B cell (primary cell): ENCODE measurements at places on chromosomes 6 and 20.

- no peak for DNase-seq
Measured at GRCh38 chr6:142412658-142413057, 110.9 kb downstream of the ADGRG6 start.

GRCh38 chr20:58117944-58118343, 110.5 kb downstream of the ANKRD60 start:
- DNase-seq: no peak

DNA sequence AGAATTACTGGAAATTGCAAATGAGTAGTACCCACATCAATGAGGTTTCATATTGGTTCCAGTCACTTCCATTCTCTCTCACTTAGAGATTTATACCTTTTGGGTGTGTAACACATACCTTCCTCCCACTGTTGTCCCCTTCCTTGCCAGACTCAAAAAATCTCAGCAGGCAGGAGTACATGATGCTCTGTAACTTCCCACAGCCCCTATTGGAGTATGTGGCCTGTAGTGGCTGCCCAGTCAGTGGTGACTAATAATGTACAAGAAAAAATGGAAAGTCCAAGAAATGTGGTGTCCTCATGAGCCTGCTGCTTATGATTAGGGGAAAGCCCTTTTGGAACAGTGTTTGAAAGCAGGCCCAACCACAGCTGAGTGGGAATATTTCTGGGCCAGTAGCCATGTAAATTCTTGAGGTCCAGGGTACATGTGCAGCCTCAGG, 312.0 kb downstream of the ZFAND3 start:
- DNase-seq: no peak

DNA sequence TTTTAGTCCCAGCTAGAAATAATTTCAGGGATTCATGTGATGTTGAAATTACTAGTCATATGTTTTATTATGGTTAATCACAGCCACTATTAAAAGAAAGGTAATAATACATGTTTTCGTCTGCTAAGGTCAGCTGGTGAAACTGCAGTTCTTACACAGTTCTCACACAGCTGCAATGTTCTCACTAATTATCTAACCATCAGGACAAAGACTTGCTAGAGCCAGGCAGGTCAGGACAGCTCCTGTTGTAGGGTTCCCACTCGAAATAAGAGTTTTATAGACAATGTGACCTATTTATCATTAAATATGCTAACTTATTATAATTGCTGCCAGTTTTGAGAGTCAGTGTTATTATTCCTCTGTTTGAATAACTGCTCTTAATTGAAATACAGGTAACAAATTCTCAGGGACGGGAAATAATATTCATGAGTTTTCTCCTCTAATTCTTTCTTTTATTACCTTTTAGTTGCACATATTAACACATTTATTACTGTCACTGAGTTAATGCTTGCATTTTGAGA, 97.9 kb downstream of the GJA1 start:
- no peak for DNase-seq

GRCh38 chr6:113449051-113449450, 408.1 kb upstream of the MARCKS start:
- no peak for DNase-seq

DNA sequence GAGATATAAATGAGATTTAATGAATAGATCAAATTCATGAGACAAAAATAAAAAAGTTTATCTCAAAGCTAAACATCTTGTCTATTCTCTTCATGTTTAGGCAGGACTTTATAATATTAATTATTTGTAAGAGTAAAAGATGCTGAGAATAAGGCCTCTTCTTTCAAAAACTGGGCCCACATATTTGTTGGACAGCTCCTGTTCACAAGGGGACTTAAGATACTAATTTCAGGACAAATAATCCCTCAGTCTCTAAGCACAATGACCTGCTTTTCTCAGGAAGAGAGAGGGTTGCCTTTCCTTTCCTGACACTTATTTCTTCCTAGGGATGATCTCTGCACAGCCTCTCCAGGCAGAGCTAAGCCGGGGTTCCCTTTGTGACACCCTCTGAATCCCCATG, 43.3 kb downstream of the NOX3 start:
- no peak for DNase-seq

DNA sequence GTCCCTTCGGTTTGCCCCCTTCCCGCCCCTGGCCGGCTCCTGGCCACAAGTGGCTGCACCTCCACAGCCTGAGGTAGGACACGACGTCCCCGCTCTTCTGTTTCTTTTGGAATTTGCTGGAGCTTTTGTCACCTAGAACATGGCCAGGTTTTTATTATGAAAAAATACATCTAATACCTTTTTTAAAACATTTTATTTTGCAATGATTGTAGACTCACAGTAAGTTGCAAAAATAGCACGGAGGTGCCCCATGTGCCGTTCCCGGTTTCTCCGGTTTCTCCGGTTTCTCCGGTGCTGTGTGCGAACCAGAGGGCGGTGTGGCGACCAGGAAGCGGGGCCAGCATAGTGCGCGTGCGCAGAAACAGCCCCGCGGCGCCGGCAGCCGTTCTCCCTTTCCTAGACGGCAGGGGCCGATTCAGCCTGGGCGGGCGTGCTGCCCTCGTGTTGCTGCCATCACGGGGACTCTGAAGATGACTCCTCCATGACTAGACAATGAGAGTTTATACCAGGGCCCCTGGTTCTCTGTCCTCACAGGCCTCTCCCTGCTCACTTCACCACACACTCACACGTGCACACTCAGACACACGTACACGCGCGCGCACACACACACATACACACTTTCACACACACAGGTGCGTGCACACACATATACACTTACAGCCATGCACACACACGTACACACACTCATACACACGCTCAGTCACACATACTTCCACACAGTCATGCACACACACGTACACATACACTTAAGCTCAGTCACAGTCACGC, 102.1 kb downstream of the TMEM242 start:
- peak; percentile 83 for DNase-seq

DNA sequence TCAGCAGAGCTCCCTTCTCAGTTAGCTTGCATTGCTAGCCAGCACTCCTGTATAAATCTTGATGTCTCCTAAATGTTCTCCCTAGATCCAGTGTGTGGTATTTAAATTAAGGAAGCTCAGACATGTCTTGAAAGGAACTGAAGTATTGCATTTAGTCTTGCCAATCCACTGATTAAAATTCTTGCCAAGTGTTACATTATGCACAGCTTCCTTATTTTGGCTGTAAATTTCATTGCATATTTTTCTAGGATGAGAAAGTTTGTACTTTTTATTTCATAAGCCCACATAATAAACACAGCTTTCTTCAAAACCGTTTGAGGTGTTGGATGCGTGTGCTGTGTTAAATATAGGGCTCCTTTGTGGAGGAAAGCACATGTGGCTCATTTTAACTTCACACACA, 329.8 kb upstream of the FLRT3 start:
- no peak for DNase-seq

DNA sequence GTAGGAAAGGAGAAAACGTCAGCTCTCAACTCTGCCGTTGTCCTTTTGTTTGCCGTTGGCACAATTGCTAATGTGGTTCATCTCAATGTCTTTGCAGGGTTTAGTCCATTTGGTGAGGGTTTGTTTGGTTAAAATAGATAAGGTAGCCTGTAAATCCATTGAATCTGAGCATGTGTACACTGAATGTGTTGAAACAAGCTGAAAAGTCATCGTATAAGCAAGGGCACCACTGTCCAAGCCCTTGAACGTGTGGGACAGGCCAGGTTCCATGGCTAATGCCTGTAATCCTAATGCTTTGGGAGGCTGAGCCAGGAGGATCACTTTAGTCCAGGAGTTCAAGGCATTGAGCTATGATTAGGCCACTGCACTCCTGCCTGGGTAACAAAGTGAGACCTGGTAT, 224.7 kb upstream of the PLCB4 start:
- no peak for DNase-seq

DNA sequence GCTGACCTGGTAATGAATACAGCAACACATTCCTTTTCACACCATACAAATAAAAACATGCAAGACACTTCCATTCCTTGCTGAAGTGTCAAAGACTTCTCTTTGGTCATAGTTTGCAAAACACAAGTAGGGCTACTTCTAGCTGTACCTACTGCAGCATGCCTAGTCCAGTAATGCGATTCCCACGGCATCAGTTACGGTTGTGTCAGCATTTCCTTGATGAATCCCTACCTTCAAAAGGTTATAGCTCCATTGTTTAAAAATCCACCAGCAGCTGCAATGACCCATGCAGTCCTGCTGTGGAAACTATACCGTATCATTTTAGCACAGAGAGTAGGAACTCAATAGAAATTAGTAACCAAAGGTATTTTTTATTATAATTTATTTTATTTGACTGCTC, 1371.5 kb downstream of the EPHA7 start:
- DNase-seq: no peak

DNA sequence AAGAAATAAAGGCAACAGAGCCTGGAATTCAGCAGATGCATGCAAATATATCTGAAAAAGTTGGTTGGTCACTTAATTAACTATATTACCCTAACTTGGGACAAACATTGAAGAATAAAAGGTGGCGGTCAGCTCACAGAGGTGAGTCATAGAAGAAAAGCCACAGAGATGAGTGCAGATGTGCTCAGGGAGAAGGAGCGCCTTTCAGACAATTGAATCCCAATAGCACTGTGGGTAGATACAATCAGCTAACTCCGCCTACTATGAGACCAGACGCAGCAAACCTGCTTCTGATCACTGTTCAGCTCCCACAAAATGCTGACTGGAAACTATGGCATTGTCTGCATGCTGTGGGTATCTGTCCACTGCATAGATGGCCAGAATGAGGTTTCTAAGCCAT, 447.8 kb downstream of the PTPRT start:
- DNase-seq: no peak

DNA sequence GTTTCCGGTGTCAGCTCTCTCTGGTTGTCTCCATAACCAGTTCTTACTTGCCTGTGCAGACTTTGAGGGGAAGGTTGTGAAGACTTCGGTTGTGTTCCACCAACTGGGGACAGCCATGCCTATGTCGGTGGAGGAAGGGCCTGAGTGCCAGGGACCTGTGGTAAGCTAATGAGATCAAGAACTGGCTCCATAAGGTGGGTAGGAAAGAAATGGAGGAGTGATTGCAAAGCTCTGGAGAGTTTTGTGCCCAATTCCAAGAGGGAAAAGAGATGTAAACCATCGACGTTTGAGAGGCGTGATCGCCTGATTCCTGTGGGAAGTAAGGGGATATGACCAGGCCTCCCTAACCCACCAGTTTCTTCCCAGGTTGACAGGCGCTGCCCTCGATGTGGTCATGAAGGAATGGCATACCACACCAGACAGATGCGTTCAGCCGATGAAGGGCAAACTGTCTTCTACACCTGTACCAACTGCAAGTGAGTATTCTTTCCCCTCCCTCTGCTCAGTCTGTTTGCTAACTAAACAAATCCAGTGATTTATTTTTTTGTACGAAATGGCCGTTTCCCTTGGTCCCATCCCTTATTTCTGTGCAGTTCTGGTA, 893 bp downstream of the POLR1H start:
- DNase-seq: no peak

DNA sequence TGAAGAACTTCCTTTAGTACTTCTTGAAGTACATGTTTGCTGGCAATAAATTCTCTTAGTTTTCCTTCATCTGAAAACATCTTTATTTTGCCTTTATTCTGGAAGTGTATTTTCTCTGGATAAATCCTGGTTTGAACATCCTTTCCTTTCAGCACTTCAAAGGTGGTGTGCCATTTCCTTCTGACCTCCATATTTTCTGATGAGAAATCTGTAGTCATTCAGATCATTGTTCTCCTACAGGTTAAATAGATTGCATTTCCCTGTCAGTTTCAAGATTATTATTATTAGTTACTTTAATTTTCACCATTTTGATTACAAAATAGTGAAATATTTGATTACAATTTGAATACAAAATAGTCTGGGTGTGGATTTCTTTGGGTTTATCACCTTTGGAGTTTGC, 134.5 kb downstream of the CDH26 start:
- no peak for DNase-seq

GRCh38 chr6:13048113-13048512, 280.2 kb downstream of the TBC1D7 start:
- no peak for DNase-seq

- DNase-seq: peak; percentile 12
Measured at GRCh38 chr6:111603040-111603439, 2.6 kb downstream of the TRAF3IP2 start.

DNA sequence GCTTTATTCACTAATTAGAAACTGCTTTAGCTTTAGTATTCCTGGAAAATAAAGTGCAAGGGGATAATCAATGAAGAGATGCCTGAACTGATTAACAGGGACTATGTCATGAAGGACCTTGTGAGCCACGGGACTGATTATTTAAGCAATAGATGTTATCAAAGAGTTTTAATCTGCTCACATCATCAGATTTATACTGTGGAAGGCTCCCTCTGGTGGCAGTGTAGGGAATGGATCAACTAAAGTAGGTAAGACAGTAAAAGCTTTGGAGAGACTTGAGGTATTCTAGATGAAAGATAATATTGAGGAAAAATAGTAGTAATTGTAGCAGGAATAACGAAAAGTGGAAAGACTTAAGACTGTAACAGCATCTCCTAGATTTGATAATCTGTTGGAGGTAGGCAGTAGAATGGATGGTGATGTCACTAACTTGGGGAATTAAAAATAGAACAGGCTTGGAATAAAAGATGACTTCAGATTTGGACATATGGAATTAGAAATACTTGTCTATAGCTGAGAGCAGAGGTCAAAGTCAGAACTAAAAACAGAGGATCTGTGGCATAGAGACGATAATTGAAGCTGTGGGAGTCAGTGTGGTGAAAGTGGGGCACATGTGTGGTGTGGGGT, 80.3 kb upstream of the HTR1E start:
- peak; percentile 25 for DNase-seq

GRCh38 chr6:140729521-140729920, 1355.1 kb upstream of the CITED2 start:
- DNase-seq: no peak

- peak; percentile 62 for DNase-seq
Measured at GRCh38 chr6:136921936-136922684, at the start of gene SLC35D3. SLC35D3 (plus strand) TSS chr6:136922301; CDS start chr6:136922429, 128 bp downstream.

DNA sequence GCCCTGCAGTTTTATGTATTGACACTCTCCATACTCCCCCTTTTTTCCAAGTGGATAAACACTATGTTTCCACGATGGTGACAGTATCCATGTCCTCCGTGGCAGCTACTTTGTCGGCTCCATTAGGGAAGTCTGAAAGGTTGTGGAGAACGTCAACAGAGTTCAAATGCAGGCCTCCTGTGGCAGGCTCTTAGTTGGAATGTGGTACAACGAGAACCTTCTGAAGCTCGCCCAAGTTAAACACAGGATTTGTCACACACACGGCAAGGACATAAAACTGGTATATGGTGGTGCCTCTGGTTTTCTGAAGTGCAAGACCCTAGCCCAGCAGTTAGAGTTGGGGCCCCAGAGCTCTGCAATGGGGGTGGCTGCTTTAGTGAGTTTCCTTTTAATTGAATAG, 187.0 kb upstream of the TAB2 start:
- DNase-seq: no peak

DNA sequence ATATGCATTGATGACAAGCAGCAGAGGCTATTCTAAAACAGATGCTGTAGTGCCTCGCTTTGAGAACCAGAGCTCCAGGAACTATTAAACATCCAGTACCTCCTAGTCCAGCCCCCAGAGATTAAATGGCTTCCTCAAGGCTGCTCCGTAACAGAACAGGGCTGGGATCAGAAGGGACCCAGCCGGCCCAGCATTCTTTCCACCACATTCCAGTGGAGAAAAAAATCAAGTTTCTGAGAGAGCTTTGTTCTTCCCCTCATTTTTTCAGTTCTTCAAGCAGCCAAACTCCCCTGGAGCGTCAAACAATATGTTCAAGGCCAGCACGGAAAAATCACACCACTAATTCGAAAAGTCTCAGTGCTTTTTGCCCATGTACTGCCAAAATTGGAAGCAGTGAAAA, 5.8 kb upstream of the STMND1 start:
- no peak for DNase-seq

- DNase-seq: no peak
Measured at GRCh38 chr20:44858606-44859360, 26.7 kb upstream of the YWHAB start.

- no peak for DNase-seq
Measured at GRCh38 chr6:137162692-137163306, 10.6 kb downstream of the IL22RA2 start.
